Sigmoid colon (tissue), 7 donors: ENCODE measurements at places on chromosomes 3 and 15. TPM values are rescaled to one million over a fixed set of nuclear protein-coding genes. Genes with fewer than 3 reads are reported as not detected.

Gene CNTN4
- polyA plus RNA-seq = 1.4 TPM

Gene GNB5
- polyA plus RNA-seq = 16.5 TPM

Gene SKOR1
- polyA plus RNA-seq = 0.25 TPM

Gene PSMD6
- polyA plus RNA-seq = 49.2 TPM

Gene CCRL2
- 4.4 TPM for polyA plus RNA-seq

Gene CCR2
- polyA plus RNA-seq = 1.2 TPM

Gene SLC15A2
- 0.46 TPM for polyA plus RNA-seq

Gene GLDN
- polyA plus RNA-seq = 1.2 TPM

Gene GPR15
- polyA plus RNA-seq = 3.0 TPM

Gene WNT5A
- 2.0 TPM for polyA plus RNA-seq

Gene CCDC33
- not detected for polyA plus RNA-seq

Gene USF3
- 8.4 TPM for polyA plus RNA-seq

Gene CEP19
- polyA plus RNA-seq = 1.2 TPM

Gene NPAP1
- not detected for polyA plus RNA-seq

Gene UACA
- 19.2 TPM for polyA plus RNA-seq

Gene AADACL2
- polyA plus RNA-seq = not detected

Gene MRPL3
- polyA plus RNA-seq = 82.2 TPM

Gene ARL14
- polyA plus RNA-seq = 109 TPM

Gene SPESP1
- 1.5 TPM for polyA plus RNA-seq

Gene LRRC15
- 0.23 TPM for polyA plus RNA-seq

Gene RCN2
- polyA plus RNA-seq = 16.2 TPM

Gene PDZRN3
- polyA plus RNA-seq = 7.2 TPM

Gene RAB6B
- 5.1 TPM for polyA plus RNA-seq

Gene SYNM
- 31.9 TPM for polyA plus RNA-seq

Gene SPATA12
- not detected for polyA plus RNA-seq

Gene FOXB1
- polyA plus RNA-seq = 0.09 TPM

Gene SRGAP3
- polyA plus RNA-seq = 2.6 TPM

Gene MCTP2
- 12.0 TPM for polyA plus RNA-seq

Gene DUOXA2
- not detected for polyA plus RNA-seq

Gene SAMMSON
- polyA plus RNA-seq = 0.04 TPM

Gene PATL2
- 1.2 TPM for polyA plus RNA-seq

Gene SOX14
- polyA plus RNA-seq = not detected

Gene RETNLB
- polyA plus RNA-seq = 48.6 TPM
